Heart left ventricle (tissue), 16 donors: ENCODE measurements at places on chromosomes 4 and X.

DNA sequence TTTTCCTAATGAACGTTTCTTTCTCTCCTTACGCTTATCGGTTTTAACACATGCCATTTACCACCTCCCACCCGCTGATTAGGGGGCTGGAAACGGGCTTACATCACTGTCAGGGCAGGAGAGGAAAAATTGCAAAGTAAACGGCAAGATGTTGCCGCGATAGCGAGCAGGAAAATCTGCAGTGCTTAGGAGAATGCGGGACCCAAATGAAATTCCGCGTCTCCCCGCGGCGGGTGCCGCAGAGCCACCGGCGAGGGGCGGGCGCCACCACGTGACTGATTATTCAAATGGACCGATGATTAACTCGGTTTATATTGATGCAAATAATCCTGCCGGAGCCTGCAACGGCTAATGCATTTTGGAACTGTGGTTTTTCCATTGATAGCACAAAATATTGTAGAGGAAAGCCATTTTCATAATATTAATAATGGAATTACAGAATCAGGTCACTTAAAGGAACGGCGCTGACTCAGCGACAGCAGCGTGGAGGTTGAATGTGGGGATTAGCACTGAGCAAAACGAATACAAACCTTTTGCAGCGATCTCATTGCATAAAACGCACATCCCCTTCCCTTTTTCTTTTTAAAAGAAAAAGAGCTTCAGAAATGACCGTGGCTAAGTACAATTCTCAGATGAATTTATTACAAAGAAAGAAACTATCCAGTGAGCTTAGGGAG, 224.2 kb downstream of the STIM2 start:
- DNase-seq = peak; percentile 33

DNA sequence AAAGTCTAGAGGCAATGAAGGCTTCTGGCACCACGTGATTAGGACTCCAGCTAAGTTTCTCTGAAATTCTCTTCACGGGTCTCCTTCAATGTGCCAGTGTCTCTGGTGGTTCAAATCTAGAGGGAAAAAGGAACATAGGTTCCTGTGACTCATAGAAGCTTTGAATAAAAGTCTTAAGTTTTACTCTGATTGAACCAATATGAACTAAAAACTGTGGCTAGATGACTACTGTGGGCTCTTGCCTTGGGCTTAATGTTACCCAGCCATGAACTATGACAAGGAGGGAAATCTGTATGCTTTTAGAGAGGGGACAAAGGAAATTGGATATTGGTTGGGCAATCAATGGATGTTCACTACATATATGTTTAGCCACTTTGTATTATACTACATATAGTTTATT, 49.9 kb upstream of the TEX13D start:
- DNase-seq = no peak

DNA sequence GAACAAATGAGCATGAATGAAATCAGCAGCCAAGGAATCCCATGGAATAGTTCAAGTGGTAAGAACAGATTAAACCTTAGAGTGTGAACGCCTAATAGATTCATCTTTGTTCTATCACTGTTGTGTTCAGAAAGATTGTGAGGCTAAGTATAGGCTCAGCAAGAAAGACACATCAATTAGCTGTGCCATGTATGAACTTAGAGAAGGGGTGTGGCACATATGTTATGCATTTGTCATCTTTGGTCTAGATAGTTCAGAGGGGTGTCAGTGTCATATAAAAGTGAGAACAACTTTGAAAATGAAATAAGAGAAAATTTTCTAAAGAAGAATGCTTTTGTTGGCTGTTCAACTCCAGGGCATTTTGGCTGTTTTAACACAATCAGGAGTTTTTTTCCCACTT, 9.4 kb downstream of the DAPP1 start:
- DNase-seq = no peak

- DNase-seq = no peak
Measured at GRCh38 chr4:95398217-95398616, 150.6 kb downstream of the UNC5C start.

DNA sequence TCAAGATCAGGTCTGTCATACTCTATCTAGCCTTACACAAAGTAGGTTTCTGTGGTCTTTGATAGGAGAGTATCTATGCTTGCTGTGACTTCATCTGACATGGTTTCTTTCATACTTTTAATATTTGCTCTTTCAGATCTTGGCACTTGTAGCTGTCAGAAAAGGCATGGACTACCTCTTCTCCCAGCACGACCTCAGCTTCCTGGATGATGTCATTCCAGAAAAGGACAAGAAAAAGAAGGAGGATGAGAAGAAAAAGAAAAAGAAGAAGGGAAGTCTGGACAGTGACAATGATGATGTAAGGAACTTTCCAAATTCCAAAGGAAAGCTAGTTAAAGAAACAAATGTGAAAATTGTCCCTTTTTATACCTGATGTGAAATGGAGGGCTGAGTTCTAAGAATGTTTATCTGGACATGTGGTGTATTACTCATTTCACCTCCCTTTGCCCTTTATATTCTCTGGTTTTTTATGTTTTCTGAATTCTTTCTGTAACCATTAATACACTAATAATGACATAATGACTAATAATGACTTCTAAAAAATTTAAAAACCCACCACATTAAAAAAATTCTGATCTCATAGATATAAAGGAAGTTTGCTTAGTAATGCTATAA, 221.2 kb downstream of the SLC4A4 start:
- DNase-seq = no peak

GRCh38 chr4:136441629-136442282, 1090.5 kb downstream of the PCDH18 start:
- DNase-seq = no peak

GRCh38 chr4:140463182-140463581, 34.9 kb downstream of the MGAT4D start:
- no peak for DNase-seq

- DNase-seq = no peak
Measured at GRCh38 chr4:78772526-78773091, 3.5 kb upstream of the BMP2K start.

GRCh38 chr4:143082701-143083100, 102.0 kb upstream of the USP38 start:
- DNase-seq = no peak

GRCh38 chr4:147340111-147340510, 140.8 kb upstream of the EDNRA start:
- DNase-seq = no peak
